GM12892 (cell line): ENCODE measurements at places on chromosomes 13 and 19.

DNA sequence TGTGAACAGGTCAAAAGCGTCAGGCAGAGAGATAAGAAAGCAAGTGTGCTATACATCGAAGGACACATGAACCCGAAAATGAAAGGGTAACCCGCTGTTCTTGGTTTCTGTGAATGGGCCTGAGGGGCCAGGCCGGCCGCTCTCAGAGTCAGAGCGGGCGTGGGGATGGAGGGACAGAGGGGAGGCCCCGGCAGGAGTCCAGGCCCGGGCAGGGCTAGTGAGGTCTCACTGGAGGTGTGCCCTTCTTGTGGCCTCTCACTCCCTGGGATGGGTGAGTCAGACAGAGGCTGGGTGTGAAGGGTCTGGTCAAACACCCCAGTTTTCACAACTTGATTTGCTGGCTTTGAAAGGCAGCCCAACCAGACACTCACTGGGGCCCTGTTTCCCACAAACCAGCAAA, 17.4 kb upstream of the NDUFS7 start:
- no peak for DNase-seq

GRCh38 chr13:111177081-111177711, 62.1 kb downstream of the ARHGEF7 start:
- no peak for DNase-seq

DNA sequence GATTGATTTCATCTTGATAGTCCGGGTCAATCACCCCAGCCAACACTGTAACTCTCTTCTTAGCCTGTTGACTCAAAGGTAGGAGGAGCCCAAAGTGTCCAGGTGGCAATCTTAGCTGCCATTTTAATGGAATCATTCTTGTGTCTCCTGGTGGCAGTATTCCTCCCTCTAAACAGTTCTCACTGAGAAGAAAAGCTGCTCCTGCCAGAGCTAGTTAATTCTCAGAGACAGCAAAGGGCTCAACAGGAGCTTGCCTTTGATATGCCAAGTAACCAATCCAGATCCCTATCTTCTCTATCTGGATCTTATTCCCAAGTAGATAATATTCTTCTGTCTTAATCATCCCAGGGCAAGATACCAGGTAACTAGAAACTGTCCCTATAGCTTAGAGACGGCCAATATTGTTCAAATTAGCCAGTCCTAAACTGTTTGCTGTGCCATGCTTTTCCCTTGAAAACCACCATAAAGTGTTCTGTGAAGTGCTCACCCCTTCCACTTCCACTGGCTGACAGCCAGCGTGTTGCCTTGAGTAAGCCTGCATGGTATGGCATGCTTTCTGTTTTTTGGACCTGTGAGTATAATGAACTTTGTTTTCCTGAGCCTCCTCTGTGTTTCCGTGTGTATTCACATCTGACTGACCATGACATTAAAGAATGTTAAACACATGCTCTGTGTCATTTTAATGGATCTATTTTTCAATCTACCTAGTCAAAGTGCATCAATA, 463.7 kb upstream of the SLITRK5 start:
- DNase-seq, result no peak

- DNase-seq, result no peak
Measured at GRCh38 chr13:37608750-37609339, 10.3 kb upstream of the POSTN start.

- no peak for DNase-seq
Measured at GRCh38 chr13:45206340-45206739, 5.5 kb upstream of the KCTD4 start.

GRCh38 chr13:89574077-89574476, 1773.4 kb upstream of the MIR17HG start:
- no peak for DNase-seq

DNA sequence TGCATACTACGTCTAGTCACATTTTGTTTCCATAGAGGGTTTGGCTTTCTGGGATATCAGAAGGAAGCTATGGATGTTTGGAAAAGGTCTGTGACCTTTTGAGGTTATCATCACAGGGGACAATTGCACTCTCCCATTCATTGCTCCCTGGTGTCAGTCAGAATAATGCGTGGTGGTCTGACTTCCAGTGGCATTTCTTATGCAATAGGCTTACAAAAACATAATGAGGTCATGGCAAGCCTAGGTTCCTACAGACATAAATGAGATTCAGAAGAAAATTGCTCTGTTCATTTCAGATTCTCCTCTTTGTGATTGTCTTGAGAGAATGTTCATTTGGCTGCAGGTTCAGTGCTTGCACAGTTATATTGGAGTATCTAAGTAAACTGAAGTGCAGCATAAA, 54.6 kb downstream of the ARHGAP35 start:
- DNase-seq, result no peak

GRCh38 chr19:55402509-55402908, 5.1 kb downstream of the UBE2S start:
- no peak for DNase-seq

- DNase-seq, result no peak
Measured at GRCh38 chr13:102940143-102940542, 94.3 kb downstream of the ERCC5 start.

GRCh38 chr19:34217952-34218817, 36.2 kb upstream of the GARRE1 start:
- DNase-seq, result no peak

- DNase-seq, result no peak
Measured at GRCh38 chr13:24221007-24221406, 60.5 kb downstream of the SPATA13 start.

GRCh38 chr19:21698215-21698614, 69.2 kb downstream of the ZNF100 start:
- no peak for DNase-seq

GRCh38 chr19:869245-870177, 10.0 kb downstream of the CFD start:
- DNase-seq, result no peak

- DNase-seq, result no peak
Measured at GRCh38 chr19:57905258-57905657, 11.1 kb downstream of the ZNF417 start.

- peak; percentile 60 for DNase-seq
Measured at GRCh38 chr19:18194554-18195238, 1.7 kb downstream of the MPV17L2 start.

- no peak for DNase-seq
Measured at GRCh38 chr19:28631961-28632360, 581.0 kb downstream of the UQCRFS1 start.

GRCh38 chr13:105445796-105446195, 1089.7 kb downstream of the EFNB2 start:
- DNase-seq, result no peak

- no peak for DNase-seq
Measured at GRCh38 chr13:97559030-97559429, 125.1 kb downstream of the RAP2A start.

DNA sequence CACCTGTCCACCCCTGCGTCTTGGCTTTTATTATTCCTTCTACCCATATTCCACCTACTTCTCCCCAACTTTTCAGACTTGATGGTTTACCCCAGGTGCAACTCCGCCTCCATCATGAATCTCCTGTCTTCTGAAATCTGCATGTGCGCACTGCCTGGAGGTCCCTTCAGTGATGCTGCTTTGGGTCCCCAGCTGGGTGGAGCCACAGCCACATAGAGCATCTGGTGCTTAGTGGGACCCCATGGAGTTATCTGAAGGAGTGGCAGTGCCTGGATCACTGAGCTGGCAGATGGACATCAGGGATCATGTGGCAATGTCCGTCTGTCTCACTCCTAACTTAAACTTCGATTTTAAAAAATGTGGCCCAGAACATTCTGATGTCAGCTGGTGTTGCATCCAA, 13.5 kb downstream of the ZNF536 start:
- DNase-seq, result no peak

DNA sequence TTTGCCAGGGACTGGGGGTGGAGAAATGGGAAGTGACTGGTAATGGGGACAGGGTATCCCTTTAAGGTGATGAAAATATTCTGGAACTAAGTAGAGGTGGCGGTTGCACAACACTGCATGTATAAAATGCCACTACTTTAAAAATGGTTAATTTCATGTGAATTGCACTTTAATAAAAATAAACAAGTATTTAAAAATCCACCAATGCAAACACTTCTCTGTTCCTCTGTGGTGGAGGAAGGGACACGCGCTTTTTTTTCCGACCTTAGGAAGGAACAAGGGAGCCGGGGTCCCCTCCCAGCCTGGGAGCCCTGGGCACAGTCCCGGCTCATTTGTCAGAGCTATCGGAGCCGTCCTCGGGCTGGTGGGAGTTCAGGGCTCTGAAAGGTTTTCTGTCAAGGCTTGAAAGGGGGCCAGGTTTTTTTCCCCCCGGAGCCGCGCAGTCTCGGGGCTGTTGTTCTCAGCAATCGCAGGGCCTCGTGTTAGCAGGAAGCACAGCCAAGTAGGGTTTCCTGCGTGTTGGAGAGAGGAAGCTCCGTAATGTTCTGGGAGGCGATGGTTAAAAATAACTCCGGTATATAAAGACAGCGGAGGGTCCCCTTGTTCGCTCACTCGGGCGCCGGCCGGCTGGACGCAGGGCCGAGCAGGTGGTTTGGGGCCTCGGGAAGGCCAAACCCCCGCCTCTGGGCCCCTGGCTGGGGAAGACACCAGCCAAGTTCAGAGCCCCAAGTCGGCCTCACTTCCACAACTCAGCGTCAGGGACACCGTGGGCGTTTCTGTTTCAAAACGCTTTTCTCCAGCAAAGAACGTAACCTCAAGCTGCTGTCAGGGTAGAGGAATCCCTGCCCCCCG, 41.2 kb upstream of the KLF2 start:
- peak; percentile 75 for DNase-seq

DNA sequence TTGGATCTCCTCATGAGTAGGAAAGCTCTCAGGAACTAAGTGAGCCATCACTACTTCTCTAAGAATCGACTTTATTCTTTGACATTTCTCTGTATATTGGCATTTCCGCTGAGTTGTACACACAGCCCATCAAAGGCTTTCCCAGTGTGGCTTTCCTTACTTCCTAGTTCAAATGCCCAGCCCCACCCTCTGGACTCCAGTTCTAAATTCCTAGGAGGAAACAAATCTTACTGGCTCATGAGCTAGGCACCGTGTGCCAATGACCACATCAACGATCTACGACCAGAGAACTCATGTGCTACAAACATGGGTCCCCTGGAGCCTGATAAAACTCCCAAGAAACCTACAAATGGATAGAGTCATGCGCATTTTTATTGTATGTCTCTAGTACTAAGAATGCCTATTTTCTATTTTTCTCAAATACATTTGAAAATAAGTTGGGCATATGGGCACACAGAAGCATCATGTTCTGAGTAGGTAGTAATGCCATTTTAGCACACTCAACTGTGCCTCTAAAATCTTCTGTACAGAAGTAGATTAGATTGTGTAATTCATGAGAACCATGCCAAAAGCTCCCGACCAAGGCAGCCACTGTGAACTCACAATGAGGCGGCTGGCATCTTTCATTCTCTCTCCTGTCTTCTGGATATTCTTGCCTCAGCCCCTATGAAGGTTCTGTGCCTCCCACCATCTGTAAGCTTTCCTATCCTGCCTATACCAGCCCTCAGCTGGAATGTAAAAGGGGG, 10.5 kb upstream of the RAP2A start:
- DNase-seq, result no peak

- no peak for DNase-seq
Measured at GRCh38 chr13:77986713-77987112, 68.1 kb upstream of the EDNRB start.

DNA sequence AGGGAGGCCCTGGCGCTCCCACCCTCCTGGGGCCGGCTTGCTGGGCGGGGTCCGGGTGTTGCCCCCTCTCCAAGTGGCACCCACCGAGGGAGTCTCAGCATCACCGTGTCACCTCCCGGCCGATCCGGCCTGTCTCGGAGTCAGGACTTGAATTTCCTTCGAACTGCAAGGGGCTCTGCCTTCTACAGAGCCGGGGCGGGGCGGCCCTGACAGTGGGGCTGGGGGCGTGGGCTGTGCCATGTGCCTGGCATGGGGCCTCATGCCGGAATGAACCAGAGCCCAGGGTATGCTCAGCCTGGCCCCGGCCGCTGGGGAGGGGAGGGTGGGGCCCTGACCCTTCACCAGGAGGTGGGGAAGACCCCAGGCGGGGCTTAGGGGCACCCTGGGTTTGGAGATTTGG, 47.0 kb upstream of the TCF3 start:
- no peak for DNase-seq

DNA sequence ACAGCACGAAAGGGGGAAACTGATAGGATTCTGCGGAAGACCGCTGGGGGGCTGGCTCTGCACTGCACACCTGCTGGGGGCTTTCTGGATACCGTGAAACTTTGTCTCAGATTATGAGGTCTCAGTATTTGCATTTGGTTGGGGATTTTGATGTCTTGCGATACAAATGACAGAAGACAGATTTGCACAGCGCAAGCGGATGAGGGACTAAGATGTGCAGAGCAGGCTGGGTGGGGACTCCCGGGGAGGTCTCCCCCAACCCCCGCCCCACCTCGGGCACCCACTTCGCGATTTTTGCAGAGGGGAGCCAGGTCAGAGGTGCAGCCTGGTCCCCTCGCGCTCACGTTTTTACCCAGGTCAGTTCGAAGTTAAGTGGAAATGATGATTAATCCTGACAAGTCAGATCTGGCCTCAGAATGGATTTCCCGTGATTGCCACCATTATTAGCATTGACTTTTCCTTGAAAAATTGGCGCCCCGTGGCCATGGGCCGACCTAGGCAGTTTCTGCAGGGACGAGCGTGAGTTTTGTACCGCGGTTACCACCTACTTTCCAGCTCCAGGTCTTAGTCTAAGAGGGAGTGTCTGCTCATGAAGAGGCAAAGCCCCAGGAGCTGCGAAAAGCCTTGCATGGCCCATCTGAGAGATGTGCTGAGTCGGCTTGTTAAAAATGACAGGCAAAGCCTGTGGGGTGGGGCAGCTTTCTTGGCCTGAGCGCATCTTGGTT, 1.3 kb upstream of the GJB2 start:
- DNase-seq, result no peak

DNA sequence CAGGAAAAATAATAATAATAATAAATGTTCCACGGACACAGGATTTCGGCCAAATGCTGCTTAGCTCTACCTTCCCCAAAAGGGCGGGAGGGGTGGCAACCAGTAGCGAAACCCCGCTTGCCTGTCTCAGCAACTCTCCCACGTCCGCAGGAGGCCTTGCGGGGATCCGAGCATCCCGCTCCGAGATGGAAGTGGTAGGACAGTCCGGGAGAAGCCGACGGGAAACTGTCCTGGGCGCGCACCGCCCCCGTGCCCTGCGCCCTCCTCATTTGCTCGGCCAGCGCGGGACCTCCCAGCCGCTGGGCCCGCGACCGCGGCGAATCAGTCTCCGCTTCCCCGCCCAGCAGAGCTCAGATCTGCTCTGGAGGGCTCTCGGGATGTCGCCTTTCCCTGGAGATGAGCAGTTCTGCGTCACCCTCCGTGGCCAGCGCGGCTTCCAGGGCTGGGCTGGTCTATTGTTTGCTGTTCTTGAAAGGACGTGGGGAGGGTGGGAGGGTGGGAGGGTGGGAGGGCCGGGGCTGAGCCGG, 48.9 kb upstream of the PABPC3 start:
- no peak for DNase-seq
